ENCODE measurements at places on chromosomes 4 and X.

DNA sequence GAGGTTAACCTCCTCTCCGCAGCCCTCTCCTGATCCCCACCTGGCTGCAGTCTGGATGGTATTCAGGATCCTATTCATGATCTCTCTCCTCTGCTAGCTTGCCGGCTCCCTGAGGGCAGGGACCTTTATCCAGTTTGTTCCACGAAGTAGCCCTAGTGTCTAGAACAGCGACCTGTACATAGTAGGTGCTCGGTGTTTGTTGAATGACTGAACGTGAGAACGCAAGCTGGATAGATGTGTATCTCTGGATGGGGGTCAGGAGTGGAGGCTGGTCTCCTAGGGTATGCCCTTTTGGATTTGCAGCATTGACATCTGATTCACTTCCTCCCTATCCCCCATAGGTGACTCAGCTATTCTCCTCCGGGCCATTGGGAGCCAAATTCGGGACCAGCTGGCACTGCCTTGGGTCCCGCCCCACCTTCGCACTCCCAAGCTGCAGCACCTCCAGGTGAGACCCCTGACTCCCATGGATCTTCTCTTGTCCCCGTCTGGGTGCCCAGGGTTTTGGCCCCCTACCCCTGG is 7.3 kb downstream of the CCDC22 start:
- DNase-seq: no peak

DNA sequence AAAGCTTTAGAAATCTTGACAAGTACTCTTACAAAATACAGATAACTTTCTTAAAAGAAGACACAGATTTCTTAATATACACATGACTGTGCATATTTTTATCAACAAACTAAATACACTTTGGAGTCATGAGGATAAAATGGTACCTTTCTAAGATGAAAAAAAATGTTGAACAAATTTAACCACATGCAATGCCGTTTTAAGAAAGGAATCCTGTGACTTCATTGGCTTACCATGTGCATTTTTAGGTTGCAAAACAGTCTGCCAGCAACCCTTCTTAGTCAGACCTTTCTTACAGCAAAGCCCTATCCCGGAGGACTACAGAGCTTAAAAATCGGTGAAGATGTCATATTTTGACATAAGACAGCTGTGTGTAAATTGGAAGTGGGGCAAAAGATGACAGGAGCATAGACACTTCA is 51.7 kb downstream of the GASK1B start:
- DNase-seq: no peak

DNA sequence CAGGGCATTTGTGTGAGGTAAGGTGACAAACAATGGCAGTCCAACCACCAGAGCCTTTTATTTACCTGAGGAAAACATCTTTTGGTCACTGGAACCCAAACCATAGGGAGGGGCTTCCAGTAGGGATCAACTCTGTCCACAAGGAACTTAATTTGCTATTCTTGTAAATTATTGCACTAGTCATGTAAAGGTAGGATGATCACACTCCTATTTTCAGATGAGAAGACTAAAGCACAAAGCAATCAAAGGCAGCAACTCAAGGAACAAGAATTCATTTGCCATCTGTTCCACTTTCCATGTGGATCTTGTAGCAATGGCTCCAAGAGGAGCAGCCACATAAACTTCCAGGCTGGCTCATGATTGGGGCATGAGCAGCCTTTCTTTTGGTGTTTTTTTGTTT is 35.3 kb downstream of the CD99L2 start:
- DNase-seq: no peak

DNA sequence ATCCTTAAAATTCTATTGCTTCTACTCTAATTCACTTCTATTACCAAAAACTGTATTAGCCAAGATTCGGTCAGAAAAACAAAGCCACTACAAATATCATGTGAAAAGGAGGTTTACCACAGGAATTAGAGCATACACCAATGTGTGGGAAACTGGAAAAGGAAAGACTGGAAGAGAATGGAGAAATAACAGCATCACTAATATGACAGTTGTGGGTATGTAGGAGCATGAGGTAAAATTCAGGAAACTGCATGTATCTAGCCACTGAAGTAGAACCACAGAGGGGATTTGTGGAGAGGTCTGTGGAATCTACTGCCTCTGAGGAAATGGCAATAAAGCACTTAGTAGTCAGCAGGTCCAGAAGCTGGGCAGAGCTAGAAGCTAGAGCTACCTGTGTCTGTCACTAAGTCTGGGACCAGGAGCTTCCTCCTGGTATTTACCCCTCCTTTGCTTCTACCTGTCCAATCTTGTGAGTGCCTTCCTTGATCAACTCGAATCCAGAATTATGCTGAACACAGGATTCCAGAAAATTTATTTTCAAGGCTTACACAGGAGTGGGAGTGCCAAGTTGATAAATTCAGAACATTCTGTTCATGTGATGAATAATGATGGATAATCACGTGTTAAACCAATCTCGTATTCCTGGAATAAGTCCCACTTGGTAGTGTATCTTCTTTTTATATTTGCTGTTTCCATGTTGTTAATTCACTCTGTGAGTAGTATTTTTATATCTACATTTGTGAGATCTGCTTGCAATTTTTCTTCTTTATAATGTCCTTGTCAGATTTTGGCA is 52.6 kb downstream of the NAF1 start:
- no peak for DNase-seq

DNA sequence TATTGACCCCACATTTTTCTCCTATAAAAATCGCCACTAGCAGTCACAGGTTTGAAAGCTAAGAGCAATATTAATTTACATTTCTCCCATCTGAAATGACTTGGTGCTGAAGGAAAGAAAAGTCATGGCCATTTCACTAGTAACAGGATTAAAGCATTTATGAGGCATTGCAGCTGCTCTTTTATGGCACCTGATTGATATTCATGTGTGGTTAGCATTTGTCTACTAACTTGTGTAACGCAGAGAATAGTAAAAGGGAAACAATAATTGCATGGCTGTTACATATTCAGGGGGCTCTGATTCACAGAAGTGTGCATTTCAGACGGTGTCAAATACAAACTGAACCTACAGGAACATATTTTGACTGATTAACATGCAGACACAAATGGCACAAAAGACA is 5.2 kb downstream of the PCDH19 start:
- no peak for DNase-seq

GRCh38 chrX:3268829-3269228 is 77.6 kb downstream of the MXRA5 start:
- no peak for DNase-seq

DNA sequence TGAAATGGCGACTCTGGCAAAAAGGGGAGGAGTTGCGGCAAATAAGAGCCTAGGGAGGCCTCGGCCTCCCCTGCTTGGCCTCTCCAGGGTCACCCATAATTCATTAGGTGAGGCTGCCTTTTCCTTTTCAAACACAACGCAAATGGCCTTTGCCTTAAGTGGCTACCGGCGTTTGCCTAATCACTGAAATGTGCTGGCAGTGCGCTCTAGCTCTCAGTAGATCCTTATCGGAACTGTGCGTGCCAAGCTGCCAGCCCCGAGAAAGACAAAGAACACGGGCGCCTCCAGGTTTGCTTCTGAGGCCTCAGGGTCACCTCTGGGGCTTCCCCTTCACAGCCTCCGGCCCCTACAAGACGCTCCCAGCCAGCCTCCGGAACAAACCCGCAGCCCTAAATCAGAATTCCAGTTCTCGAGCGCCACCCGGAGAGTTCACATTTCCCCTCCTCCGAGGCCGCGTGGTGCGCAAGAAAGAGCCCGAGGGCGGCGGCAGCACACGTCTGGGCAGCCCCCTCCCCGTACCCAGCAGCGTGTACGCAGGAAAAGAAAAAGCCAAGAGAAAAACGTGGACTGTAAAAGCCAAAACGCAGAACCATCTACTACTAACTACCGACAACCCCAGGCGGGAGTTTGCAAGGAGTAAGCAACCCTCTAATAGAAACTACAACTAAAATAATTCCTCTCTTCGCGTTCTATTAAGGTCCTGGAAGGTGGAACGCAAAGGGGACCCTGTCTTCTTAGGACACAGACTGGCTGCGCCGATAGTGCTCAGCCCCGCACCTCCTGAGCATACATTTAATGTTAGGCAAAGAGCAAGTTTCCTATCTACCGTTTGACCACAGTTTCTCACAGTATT is 76.5 kb upstream of the BCOR start:
- DNase-seq: peak; percentile 41

- no peak for DNase-seq
These were observed 339.4 kb upstream of the ZCCHC13 start for GRCh38 chrX:73964579-73964978.

GRCh38 chrX:121333942-121334341 is 286.5 kb downstream of the GLUD2 start:
- no peak for DNase-seq

- DNase-seq: no peak
These were observed 79.8 kb downstream of the RLIM start for GRCh38 chrX:74534569-74535038.

GRCh38 chrX:145199078-145199477 is 48.2 kb upstream of the SPANXN1 start:
- DNase-seq: no peak
